Hematopoietic multipotent progenitor cell treated with erythropoietin and hydrocortisone succinate and interleukin-3 and kit ligand, for 8 days (in vitro differentiated cells): ENCODE measurements at places on chromosomes 4 and X.
A peak's percentile ranks its signal among the peaks of the same experiment; 100 is the strongest.

- no peak for DNase-seq
Measured at GRCh38 chr4:2183394-2183793, 58.5 kb downstream of the HAUS3 start.

GRCh38 chrX:135454816-135455215 is 33.1 kb downstream of the SMIM10L2A start:
- no peak for DNase-seq

GRCh38 chr4:152283801-152284470 is 252.0 kb downstream of the FBXW7 start:
- DNase-seq: no peak

DNA sequence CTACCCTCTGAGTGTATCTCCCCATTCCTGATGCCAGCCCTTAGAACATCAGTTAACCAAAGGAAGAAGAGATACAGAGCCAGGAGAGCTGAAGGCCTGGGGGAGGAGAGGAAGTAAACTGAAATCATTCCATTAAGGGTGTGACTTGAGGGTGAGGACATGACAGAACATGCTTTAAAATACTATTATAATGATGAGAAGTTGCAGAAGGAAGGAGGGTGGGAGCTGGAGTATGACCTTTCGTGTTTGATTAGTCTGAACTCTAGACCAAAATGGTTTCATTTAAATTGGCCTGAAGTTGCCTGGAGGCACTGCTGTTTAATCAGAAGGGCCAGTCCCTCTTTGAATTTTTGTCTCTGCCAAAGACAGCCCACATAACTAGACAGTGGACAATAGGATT is 11.4 kb downstream of the INTS6L start:
- DNase-seq: no peak

DNA sequence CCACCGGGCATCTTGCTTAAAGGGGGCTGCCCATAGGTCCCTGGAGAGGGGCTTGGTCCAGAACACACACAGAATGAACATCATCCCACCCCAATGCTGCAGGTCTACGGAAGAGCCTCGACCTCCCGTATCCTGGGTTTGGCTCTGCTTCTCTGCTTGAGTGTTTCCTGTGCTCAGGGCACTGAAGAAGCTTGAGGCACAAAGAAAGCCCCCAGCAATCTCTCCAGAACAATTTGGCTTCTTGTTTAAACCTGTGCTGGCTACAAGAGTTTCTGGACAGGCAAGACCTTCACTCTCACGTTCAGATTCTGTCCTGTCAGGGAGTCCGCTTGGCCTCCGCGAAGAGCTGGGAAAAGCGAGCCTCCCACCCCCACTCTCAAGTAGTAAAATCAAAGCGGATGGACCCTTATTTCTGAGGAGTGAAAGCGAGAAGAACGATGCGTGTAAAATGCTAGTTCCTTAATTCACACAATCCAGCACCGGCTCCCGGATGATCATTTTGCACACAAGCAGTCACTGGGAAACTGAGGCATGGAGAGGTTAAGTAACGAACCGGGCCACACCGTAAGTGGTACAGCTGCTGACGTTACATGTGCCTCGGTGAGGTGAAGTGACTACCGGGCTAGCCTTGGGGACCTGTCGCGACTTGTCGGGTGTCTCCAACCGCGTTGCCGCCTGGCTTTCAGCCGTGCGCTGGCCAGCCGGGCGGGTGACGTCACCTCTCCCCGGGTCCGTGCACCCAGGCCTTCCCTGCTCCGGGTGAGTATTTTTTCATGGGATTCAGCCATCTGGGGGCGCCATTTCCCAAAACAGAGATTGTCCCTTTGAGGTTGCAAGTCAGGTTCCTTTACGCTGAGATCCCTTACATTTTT is 3.1 kb upstream of the SFRP2 start:
- peak; percentile 8 for DNase-seq

- no peak for DNase-seq
Measured at GRCh38 chr4:139568206-139568955, 12.4 kb upstream of the SETD7 start.

DNA sequence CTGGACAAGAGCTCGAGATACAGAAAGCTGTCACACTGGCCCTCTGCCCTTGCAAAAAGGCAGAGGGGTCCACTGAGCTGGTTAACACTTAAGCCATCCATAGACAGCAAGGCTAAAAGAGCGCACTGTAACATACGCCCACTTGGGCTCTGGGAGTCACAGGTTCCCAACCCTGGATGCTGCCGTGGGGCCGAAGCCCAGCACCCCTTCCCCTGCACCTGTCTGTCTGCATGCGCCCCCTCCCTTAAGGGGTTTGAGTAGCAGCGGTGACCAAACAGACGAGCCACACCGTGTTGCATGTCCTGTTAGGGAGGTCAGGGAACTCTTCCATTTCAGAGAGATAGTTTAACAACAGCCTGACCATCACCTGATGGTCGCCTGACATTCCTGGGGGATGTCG is 138.4 kb upstream of the GALNTL6 start:
- DNase-seq: no peak

DNA sequence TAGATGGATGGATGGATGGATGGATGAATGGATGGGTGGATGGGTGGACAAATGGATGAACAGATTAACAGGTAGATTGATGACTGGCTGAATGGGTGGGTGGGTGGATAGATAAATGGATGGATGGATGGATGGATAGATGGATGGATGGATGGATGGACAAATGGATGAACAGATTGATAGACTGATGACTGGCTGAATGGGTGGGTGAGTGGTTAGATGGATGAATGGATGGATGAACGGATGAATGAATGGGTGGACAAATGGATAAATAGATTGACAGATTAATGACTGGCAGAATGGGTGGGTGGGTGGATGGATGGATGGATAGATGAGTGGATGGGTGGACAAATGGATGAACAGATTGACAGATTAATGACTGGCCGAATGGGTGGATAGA is 13.6 kb upstream of the AKAP17A start:
- no peak for DNase-seq

DNA sequence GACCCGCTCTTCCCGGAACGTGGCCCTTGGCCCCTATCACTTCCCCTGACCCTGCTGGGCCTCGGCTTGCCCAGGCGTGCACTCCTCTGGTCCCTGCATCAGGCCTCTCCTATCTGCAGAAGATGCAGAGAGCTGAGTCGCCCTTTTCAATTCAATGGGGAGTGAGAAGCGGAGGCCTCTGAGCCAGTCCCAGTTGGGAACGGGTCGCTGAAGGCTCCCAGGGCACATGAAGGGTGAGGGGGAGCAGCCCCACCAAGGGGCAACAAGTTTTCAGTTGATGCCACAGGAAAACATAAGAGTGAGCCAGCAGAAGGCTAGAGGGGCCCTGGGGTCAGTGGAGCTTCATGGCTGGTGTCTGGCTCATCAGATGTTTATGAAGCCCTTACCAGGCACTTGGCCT is 17.1 kb downstream of the PSAPL1 start:
- no peak for DNase-seq

- no peak for DNase-seq
Measured at GRCh38 chrX:129876771-129877305, 29.1 kb upstream of the UTP14A start.

DNA sequence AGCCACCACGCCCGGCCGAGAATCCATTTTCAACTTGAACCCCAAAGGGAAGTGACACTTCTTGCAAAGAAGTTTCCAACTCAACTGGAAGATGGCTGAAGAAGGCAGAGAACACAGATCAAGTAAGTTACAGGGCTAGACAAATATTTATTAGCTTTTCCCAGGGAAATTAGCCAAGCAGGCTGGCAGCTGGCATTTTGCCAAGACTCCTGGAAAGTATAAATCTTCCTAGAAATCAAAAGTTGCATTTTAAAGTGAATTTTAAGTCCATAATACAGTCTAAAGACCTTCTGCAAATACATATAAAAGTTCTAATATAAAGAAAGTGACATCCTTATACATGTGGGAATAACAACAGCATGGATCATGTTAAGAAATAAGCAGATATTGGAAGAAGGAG is 3.4 kb upstream of the MRPL1 start:
- DNase-seq: no peak

- no peak for DNase-seq
Measured at GRCh38 chr4:2623442-2623841, 87.0 kb downstream of the FAM193A start.

GRCh38 chr4:182895791-182896292 is 21.3 kb downstream of the DCTD start:
- DNase-seq: no peak

DNA sequence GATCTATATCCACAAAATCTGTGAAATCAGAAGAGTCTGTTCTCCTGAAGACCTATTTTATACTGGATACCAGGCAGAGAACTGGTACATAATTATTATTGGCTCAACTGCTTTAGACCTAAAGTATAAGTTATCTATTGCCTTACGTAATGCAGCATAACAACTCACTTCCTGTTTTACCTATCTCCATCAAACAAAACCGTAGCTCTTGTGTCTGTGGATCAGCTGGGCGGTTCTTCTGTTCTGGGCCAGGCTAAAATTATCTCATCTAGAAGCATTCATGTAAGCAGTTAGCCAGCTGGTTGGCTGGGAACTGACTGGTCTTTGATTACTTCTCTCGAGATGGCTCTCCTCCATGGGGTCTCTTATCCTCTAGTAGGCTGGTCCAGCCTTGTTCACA is 57.8 kb downstream of the PPP1R2C start:
- DNase-seq: no peak

DNA sequence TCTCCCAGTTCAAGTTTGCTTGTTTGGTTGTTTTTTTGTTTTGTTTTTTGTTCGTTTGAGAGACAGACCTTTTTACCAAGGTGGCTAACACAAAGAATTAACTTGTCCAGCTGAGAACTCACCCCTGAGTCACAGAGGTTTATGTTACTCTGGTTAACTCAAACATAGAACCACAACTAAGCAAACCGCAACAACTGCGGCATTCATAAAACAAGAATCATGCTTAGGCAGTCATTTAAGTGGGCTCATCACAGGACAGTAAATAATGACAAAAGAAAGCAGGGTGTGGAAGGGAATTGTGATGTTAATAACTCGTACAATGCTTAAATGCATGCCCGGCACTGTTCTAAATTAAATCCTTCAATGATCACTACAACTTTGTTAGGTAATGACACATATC is 24.7 kb upstream of the IL13RA1 start:
- DNase-seq: no peak

DNA sequence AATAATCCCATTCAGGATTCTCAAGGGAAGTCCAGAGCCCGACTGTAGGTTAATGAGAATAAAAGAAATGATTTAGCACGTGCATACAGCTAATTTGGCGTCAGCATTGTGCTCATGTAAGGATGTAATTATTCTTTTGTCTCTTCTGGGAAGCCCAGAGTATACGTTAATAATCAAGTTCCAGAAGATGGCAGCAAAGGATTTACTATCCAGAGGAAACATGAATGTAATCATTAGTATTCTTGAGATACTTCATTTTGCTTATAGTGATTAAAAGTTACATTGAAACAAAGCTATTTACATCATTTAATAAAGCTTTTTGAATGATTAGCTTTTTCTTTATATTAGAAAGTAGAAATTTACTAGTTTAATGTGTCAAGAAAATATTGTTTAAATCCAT is 27.1 kb upstream of the MAP9 start:
- peak; percentile 26 for DNase-seq

DNA sequence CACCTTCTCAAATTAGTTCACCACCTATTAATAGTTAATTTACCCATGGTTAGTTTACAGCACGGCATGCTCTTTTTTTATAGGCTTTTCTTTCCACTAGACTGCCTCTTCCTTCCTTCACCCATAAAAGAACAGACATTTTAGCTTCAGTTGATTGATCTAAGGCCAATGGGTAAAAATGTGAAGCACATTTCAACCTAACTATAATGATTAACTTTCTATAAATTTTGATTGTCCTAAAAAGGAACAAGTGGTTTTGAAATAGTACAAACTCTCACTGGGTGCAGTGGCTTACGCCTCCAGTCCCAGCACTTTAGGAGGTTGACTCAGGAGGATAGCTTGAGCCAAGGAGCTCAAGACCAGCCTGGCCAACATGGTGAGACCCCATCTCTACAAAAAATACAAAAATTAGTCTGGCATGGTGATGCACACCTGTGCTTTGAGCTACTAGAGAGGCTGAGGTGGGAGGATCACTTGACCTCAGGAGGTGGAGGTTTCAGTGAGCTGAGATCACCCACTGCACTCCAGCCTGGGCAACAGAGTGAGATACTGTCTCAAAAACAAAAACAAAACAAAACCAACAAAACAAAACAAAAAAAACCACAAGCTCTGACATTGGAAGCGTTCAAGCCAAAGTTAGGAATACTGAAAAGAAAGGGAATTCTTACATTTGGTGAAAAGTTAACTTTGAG is 89.9 kb upstream of the FAT1 start:
- no peak for DNase-seq

DNA sequence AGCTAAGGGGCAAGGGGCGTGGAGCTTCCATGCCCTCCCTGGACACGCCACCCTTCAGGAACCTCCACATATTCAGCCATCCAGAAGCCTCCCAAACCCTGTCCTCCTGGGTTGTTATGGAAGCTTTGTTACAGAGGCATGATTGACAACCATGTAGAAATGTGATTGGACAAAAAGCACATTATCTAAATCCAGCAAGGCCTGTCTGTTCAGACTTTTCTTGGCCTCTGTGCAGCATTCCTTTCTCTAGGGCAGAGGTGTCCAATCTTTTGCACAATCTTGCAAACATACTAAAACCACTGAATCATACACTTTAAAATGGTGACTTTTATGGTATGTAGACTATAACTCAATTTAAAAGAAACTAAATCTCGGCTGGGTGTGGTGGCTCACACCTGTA is 12.7 kb downstream of the STEEP1 start:
- no peak for DNase-seq

- DNase-seq: no peak
Measured at GRCh38 chrX:154321594-154321993, 26.0 kb downstream of the TKTL1 start.

DNA sequence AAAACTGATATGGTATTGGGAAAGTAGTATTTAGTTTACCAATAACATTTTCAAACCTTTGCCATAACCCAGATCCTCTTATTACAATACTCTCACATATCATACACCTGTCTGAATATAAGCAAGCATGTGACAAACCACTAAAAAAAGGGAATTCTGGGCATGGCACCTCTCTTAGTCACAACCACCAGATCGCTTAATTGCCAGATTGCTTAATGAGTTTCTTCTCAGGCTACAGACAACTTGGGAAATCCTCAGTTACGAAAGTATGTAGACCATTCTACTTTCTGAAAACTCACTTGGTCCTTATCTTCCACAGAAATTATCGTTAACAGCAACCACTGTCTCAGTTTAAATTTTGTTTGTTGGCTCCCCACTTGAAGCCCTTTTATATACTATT is 2.1 kb downstream of the NAF1 start:
- peak; percentile 11 for DNase-seq

DNA sequence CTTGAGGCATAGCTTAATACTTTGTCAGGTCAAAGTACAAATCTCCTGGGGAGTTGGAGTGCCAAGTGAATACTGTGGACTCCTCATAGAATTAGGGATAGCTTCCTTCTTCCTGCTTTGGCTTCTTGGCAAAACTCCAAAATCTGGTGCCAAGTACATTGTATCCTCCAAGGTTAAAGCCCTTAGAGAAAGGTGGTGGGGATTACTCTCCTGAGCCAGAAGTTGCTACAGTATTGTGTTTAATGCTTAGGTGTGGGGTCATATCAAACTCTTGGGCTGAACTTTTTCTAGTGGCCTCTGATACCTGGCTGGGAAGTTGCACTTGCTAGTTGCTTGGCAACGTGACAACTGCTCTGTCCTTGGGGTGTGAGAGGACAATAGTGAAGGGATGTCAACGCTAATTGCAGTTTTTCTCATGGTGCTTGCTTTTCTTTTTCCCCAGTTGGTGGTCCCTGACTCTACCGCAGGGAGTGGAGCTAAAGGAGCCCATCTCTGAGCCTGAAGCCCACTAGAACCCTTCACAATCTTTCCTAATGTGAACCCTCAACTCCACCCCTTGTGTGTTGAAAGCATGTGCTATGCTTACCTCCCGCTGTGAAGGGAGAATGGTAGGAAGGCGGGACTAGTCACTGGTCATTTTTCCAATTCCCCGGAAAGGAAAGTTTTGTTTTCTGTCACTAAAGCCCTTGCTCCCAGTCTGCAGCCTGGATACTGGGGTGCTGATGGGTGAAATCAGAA is 35.5 kb downstream of the DLG3 start:
- DNase-seq: no peak
